ENCODE measurements at places on chromosomes 6 and 20.

GRCh38 chr6:134550604-134551003 is 232.7 kb upstream of the SGK1 start:
- no peak for DNase-seq

- no peak for DNase-seq
These were observed 70.1 kb downstream of the CDC5L start for GRCh38 chr6:44457596-44457995.

- peak; percentile 35 for DNase-seq
These were observed 90.7 kb upstream of the ARID1B start for GRCh38 chr6:156686301-156686994.

DNA sequence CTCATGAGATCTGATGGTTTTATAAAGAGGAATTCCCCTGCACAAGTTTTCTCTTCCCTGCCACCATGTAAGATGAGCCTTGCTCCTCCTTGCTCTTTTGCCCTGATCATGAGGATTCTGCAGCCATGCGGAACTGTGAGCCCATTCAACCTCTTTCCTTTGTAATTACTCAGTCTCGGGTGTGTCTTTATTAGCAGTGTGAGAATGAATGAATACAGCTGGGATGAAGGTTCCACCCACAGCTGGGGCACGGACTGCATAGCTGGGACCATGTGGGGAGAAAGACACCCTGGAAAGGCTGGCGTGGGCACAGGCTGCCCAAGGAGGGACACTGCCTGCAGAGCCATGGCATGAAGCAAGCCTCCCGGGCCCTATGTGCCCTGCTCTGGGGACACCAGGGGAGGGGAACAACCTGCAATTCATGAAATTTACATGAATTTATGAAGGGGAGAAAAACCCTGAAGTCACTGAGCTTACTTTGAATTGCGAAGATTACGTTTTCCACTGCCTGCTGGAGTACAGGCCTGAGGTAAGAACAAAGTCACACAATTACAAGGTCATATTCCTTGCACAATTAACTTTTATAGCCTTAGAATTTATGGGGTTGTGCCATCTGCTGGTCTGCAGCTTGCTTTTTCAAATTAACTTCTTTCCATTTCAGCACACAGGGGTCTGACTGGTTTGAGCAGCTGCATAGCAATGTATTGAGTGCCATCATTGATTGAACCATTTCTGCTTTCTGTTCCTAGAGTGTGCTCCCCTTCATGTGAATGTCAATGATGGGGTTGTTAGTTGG is 46.2 kb downstream of the SLC22A1 start:
- no peak for DNase-seq

- no peak for DNase-seq
These were observed 36.6 kb upstream of the BTN3A2 start for GRCh38 chr6:26328265-26328844.
